ENCODE measurements at places on chromosomes 5 and 9. TPM values are rescaled to one million over a fixed set of nuclear protein-coding genes. Genes with fewer than 3 reads are reported as not detected.

PCDHGA4 gene
- 0.19 TPM for total RNA-seq

PCDHGA8 gene
- total RNA-seq = not detected

NMUR2 gene
- total RNA-seq = 0.14 TPM

CDC25C gene
- 10.7 TPM for total RNA-seq

PCDHB8 gene
- total RNA-seq = 0.25 TPM

PCDHB1 gene
- not detected for total RNA-seq

NUTM2G gene
- not detected for total RNA-seq

PCDHA12 gene
- 2.6 TPM for total RNA-seq

PCDHAC2 gene
- total RNA-seq = 3.5 TPM

STC2 gene
- 73.3 TPM for total RNA-seq

TBC1D9B gene
- total RNA-seq = 65.6 TPM

OBP2B gene
- not detected for total RNA-seq

PMPCA gene
- 78.7 TPM for total RNA-seq

CCL21 gene
- not detected for total RNA-seq

SLC6A18 gene
- total RNA-seq = not detected

SARDH gene
- total RNA-seq = 0.05 TPM

PCDHGB3 gene
- total RNA-seq = 0.28 TPM

PRDM9 gene
- not detected for total RNA-seq

RXRA gene
- 23.1 TPM for total RNA-seq

CDH10 gene
- total RNA-seq = 0.27 TPM

EPB41L4A gene
- 1.2 TPM for total RNA-seq

CDKN2B gene
- total RNA-seq = not detected

SLC22A5 gene
- 21.1 TPM for total RNA-seq

Measured in A549 treated with RU486 at 1 μM for 4 hours (cell line).